ENCODE measurements at places on chromosomes 5 and 9.
A peak's percentile ranks its signal among the peaks of the same experiment; 100 is the strongest.

GRCh38 chr5:148290271-148291195 is 21.7 kb upstream of the SPINK7 start:
- peak; percentile 2 for DNase-seq

DNA sequence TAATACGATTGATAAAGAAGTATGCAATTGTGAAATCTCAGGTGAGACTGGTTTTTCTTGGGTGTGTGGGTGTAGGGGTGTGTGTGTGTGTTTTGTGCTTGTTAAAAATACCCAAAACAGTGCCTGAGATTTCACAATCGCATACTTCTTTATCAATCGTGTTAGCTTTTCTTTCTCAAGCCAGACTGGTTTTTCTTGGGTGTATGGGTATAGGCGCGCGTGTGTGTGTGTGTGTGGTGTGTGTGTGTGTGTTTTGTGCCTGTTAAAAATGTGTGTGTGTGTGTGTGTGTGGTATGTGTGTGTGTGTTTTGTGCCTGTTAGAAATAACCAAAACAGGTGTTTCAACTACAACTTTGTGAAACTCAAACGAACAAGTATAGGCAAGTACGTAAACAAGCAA is 53.7 kb downstream of the CERT1 start:
- DNase-seq, result no peak

- DNase-seq, result peak; percentile 73
These were observed 14.1 kb downstream of the FGF1 start for GRCh38 chr5:142671801-142672200.

DNA sequence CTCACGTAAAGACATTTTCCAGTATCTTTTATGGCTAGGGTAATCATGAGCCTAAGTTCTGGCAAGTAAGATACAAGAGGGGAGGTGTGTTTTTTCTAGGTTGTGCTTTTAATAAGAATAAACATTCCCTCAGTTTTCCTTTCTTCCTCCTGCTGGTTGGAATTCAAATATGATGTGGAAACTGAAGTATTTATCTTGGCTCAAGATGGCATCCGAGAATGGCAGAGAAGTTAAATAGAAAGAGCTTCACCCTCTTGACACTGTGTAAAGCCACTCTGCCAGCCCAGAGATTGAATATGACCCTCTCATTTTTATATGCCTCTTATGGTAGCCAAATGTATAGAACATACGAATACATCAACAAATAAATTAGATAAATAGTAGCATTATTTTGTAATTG is 438.4 kb downstream of the ISL1 start:
- DNase-seq, result no peak

GRCh38 chr9:9478741-9479140 is 1134.1 kb downstream of the PTPRD start:
- no peak for DNase-seq

DNA sequence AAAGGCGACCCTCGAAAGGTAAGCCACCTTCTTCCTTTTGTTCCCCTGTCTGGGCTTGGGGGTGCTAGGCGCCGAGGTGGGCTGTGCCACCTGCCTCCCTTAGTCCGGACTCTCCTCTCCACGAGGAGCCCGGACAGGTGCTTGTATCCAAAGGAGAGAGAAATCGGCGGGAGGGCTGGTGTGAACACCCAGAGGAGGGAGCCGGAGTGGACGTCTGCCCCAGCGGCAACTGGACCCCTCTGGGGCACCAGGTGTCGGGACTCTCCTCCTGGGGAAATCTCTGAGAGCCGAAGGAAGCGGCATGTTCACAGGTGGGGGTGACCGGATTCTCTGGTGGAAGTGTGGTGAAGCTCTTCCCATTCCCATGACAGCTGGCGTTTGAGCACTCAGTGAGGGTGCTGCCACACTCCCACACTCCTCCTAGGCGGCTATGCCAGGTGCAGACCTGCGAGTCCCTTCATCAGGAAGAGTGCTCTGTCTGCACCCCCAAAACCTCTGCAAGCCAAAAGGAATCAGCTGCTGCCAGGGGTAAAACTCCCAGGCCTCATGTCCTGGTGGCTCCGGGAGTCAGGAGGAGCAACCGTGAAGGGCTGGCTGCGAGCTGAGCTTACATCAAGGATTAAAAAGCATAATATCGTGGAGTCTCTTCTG is 921 bp downstream of the KCNIP1 start:
- no peak for DNase-seq

DNA sequence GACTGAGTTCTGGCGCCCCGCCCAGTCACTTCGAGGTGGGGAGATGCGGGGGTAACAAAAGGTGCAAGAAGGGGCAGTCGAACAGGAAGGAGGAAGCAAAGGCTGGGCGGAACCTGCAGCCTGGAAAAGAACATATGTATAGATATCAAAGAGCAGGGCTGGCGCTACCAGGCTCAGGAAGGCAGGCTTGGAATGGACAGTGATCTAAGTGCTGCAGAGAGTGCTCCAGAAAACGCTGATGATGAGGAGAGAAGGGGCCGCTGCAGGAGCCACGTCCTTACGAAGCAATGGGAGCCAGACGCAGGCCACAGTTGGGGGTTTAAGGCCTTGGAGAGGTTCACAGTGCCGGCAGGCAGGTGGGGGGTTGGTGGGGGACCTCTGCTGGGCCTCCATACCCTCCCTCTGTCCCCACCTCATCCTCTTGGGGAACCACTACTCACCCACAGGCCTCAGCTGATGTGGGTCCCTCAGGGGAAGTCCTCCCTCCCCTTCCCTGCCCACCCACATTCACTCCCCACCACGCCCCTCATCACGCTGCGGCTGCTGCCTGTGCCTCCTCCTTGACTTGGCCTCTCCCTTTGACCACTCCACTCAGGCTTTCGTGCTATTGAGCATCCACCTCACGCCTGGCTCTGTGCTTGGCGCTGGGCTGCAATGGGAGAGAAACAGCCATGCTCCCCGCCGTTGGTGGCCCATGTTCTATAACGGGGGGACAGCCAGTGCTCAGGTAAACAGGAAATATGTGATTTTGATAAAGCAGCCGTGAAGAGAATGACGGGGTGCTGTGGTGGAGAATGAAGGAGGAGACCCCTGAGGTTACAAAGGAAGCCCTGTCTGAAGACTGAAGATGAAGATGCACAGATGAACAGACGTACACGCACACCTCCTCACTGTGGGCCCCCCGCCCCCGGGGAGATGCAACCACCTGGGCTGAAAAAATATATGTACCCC is 40.5 kb upstream of the RPL26L1 start:
- no peak for DNase-seq

GRCh38 chr5:90201923-90202322 is 207.6 kb downstream of the CETN3 start:
- DNase-seq, result no peak

DNA sequence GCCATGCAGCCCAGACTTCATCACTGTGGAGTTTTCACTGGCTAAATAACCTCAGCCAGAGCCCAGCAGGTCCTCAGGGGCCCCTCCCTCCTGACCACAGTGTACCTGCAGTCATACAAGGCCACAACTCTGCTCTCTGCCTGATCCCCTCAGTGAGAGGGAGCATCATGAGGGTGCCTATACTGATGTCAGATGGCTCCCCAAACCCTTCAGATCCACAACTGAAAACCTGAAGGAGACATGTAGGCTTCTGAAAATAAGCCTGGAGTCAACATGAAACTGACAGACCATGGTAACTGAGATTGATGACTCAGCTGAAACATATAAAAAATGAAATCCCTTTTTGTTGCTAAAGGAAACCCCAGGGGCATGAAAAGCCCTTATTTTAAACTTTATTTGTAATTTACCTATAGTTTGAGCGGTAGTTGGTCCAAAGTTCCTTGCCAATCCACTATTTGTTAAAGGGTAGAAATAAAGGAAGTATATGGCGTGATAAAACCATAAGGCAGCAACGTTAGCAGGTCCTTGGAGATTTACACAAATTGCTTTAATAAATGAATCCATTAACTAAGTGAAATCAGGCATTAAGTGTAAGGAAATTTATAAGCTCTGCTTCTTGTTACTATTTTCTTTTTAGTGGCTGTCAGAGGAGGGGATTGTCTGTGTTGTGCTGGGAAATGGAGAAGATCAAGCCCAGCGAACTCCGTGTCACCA is 68.3 kb downstream of the FGF1 start:
- no peak for DNase-seq

DNA sequence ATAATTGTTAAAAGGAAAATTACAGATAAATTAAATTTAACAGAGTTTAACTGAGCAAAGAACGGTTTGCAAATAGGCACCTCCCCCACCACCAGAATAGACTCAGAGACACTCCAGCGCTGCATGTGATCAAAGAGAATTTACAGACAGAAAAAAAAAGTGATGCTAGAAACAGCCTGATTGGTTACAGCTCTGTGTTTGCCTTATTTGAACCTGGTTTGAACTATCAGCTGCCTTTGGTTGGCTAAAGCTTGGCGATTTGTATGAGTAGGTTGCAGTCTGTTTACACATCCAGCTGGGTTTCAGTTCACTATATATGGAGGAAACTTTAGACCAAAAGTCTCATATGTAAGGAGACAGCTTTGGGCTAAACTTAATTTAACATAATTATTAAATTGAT is 249.1 kb downstream of the ENC1 start:
- no peak for DNase-seq
